ENCODE measurements at places on chromosomes 2 and 18.
A peak's percentile ranks its signal among the peaks of the same experiment; 100 is the strongest.

GRCh38 chr2:156181208-156181607, 151.3 kb downstream of the NR4A2 start:
- DNase-seq: no peak

GRCh38 chr2:64021578-64021977, 2.4 kb upstream of the VPS54 start:
- DNase-seq: no peak

DNA sequence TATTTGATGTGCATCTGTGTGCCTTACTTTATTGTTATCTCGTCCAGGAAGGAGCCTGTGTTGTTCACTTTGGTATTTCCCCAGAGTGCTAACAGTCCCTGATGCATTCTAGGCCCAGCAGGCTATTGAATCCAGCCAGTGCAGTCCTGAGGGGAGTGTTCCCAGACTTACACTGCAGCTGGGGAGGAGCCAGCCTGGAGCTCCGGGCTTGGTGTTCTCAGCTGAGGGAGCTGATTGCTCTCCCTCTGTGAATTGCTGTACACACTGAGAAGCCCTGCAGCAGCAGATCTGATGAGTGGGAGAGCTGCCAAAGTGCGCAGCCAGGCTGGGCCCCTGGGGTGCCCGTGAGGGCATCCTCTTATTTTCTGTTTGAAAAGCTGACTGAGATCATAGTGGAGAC, 159.2 kb downstream of the GALNT3 start:
- DNase-seq: peak; percentile 3

- no peak for DNase-seq
These were observed 127.2 kb downstream of the OSBPL1A start for GRCh38 chr18:24270358-24270936.

DNA sequence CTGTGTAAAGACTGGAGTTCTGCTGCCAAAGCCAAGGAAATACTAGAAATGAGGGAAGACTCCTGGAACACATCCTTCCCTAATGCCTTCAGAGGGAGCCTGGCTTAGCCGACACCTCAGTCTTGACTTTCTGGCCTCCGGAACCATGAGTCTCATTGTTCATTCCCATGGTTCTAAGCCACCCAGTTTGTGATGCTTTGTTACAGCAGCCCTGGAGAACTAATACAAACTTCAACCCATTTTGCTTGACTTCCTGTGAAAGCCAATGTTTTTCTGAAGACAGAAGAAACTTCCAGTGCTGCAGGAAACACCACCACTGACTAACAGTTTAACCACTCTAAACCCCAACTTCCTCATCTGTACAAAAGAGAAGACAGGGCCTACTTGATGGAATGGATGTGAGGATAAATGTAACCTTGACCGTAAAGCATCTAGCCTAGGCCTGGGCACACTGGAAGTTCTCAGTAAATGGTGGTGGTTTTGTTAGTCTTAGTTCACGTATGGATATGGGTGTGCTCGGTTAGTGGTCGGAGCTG, 85.9 kb upstream of the RFX8 start:
- DNase-seq: no peak
